Stromal cell of bone marrow (primary cell): ENCODE measurements at places on chromosomes 3 and 15.

DNA sequence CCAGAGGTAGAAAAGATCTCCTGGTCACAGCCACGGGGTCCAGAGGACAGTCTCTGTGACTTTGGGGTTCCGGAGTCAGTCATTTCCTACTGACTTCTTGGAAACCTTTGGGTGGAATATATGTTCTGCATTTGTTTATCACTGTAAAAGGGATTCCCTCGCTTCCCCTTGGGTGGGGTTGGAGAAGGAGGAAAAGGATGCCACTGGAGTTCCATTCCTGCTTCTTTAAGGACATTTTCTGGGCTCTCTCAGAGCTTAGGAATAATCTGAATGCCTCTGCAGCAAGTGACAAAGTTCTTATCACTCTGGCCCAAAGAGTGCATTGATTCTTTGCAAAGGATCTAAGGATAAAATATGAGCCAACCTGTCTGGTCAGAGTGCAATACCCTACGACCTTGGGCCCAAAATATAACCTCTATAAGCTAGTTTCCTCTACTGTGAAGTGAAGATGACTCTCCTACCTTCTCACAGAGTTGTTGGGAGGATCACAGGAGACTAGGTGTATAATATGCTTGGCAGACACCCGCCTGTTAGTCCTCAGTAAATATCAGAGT is 17.2 kb downstream of the ARHGEF3 start:
- no peak for DNase-seq

GRCh38 chr3:156389449-156389950 is 165.4 kb downstream of the SSR3 start:
- no peak for DNase-seq

DNA sequence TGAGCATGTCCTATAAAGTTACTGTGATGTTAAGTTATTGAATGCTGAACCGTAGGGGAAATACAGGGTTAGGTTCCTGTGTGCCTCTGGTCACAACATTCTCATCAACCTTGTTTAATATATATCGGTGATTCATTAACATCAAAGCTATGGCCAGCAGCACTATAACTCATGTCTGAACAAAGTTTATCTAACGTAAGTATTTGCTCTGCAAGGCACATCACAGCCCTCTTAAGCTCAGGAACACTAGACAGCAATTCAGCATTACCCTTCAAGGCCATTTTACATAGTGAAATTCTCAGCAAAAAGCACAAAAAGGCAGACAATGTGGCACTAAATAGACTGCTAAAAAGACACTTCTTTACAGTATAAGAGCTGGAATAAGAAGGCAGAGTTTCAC is 48.2 kb upstream of the FNDC3B start:
- DNase-seq: no peak

GRCh38 chr3:191138937-191139336 is 60.1 kb upstream of the OSTN start:
- DNase-seq: no peak

DNA sequence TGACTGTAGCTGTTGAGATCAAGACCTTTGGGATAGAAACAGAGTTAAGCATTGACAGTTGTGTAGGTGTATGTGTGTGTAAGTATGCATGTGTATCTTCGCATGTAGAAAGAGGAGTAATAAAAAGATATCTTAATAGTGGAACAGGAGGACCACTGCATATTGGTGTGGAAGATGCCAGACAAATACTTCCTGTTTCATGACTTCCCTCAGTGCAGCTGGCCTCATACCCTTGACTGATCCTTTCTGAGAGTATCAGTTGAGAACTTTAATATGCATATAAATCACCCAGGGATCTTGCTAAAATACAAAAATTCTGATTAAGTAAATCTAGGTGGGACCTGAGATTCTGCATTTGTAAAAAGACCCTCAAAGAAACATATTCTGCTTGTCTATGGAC is 8.5 kb upstream of the ZBED2 start:
- DNase-seq: no peak

DNA sequence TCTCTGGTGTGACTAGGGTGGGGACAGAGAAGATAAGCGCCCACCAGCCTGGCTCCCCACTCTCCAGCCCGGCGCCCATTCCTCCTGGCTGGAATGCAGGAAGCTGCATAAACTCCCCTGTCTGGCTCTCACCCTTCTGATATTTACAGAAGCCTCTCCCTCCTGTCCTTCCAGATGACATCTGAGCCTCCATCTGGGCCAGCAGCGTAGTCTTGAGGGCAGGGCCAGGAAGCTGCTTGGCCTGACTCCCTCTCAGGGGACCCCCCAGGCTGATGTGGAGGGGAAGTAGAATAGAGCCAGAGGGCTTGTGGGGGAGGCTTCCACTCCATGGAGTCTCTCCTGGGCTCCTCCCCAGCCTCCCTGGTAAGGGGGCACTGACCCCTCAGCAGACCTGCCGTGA is 49.9 kb downstream of the LINGO1 start:
- DNase-seq: no peak

DNA sequence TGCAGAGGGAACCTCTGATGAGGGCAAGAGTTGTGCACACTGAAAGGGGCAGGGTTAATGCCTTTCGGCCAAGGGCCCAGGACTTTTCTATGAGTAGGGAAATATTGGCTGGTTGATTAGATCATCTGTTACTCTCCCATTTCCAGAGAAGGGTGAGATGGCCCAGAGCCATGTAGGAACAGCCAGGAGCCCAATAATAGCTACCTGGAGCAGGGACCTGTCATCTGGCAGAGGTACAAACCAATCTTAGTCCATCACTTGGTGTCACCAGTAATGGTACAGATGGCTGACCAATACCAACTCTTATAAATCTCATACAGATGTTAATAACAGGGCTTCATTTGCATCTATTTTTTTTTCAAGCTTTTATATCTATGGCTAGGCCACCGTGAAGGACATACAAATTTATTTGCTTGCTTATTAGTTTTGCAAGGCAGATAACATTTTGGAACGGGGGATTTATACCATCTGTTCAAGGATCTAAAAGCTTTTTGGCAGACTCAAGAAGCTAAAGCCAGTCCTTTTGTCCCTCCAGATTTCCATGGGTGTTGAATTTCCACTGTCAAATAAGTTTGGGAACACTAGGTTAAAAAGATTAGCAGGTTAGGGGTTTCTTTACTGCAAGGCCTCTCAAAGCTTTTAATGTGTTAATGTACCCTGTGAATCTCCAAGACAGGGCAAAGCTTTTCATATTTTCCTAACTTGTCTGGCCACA is 79.3 kb downstream of the TNIK start:
- no peak for DNase-seq

- DNase-seq: no peak
These were observed 40.0 kb upstream of the BHLHE40 start for GRCh38 chr3:4939276-4939675.

DNA sequence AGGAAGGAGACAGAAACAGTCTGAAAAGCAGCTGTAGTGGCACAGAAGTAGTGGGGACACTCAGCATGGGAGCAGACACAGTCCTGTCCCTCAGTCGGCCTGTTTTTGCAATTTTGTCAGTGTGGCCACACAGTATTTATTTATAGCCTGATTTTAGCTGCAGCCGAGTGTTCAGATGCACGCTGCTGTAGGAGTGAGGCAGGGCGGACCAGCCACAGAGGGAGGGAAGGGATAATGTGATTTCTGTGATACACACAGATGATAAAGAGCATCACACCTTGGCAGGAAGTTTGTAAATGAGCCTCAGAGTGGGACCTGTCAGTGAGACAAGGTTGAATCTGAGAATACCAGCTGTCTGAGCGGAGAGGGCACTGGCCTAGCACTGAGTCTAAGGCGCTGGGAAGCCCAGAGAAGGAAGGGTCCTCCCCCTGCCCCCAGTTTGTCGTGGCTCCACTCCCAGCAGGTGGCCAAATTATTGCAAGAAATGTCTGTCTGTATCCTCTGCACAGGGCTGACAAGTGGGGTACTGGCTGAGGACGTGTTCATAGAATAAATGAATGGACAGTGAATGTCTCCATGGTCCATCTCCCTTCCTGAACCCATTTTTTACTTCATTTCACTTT is 3.8 kb downstream of the PSTPIP1 start:
- no peak for DNase-seq

DNA sequence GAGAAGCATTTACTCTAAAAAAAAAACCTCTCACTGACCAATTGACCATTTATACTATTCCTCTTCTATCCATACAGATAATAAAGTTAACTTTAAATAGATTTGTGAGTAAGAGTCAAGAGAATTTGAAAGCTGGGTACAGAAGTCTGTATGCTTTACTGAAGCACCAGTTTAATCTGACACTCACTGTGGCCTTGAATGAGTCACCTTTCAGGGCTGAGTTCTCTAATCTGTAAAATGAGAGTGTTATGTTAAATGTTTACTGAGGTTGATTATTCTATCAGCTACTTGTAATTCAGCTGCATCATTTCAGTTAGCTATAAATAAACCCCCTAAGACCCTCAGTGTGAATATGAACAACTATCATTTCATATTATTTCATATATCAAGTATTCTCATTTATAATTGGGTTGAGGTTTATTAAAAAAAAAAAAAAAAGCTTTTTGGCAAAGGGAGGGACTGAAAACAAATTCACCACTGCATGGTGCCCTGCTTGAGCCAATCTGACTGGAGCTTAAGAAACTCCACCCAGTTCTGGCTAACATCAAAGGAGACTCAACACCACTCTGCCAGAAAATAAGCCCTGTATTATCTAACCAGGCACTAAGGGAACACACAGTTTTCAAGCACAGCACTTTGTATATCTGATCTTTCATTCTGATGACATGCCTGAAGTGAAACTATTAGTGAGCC is 2.8 kb downstream of the MAP4 start:
- peak; percentile 76 for DNase-seq

- no peak for DNase-seq
These were observed 35.2 kb downstream of the ETV5 start for GRCh38 chr3:186073641-186074040.

GRCh38 chr3:3998140-3998922 is 199.1 kb downstream of the LRRN1 start:
- DNase-seq: no peak

GRCh38 chr3:117814975-117815374 is 1105.4 kb downstream of the TUSC7 start:
- peak; percentile 37 for DNase-seq

GRCh38 chr3:155517903-155518302 is 224.4 kb upstream of the STRIT1 start:
- peak; percentile 21 for DNase-seq

- no peak for DNase-seq
These were observed 4.7 kb downstream of the IP6K1 start for GRCh38 chr3:49781415-49782199.

GRCh38 chr15:87500240-87500639 is 756.3 kb downstream of the NTRK3 start:
- no peak for DNase-seq

DNA sequence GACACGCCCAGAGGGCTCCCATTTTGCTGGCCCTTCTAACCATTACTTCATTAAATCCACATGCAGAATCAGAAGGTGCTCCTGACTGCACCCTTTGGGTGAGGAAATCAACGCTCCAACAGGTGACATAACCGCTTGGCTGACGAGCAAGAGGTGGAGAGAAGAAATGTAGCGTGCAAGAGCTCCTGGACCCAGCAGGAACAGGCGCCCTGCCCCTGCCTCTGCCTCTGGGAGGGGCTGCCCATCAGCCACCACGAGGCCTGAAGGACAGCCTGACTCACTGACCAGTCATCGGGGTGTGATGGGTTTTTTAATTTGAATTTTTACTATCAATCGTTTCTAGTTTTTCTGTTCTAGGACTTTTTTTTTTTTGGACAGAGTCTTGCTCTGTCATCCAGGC is 218.2 kb downstream of the ADAMTS17 start:
- peak; percentile 52 for DNase-seq

- DNase-seq: no peak
These were observed 15.4 kb downstream of the RASGRP1 start for GRCh38 chr15:38549222-38549621.

DNA sequence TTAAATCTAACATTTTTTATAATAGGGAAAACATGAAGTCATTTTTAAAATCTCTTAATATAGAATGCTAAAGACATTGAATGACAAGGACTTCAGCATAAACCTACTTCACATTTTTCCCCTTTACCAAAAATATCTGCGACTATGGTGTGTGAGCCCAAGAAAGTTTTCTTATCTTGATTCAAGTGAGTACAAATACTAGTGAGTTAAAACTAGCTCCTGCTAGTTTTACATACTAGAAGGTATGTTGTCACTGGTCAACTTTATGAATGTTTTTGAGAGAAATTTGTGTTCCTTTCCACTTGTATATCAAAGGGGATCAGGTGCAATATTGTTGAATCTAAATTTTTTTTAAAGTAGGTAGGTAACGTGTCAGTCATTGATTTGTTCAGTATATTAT is 152.4 kb upstream of the CGNL1 start:
- DNase-seq: no peak

GRCh38 chr3:118636841-118637240 is 397.8 kb downstream of the IGSF11 start:
- DNase-seq: no peak

GRCh38 chr3:12768579-12769527 is 9.8 kb upstream of the TMEM40 start:
- DNase-seq: no peak

- no peak for DNase-seq
These were observed 26.6 kb upstream of the ACAN start for GRCh38 chr15:88776646-88777045.

GRCh38 chr3:12237912-12238650 is 50.8 kb upstream of the PPARG start:
- DNase-seq: no peak

DNA sequence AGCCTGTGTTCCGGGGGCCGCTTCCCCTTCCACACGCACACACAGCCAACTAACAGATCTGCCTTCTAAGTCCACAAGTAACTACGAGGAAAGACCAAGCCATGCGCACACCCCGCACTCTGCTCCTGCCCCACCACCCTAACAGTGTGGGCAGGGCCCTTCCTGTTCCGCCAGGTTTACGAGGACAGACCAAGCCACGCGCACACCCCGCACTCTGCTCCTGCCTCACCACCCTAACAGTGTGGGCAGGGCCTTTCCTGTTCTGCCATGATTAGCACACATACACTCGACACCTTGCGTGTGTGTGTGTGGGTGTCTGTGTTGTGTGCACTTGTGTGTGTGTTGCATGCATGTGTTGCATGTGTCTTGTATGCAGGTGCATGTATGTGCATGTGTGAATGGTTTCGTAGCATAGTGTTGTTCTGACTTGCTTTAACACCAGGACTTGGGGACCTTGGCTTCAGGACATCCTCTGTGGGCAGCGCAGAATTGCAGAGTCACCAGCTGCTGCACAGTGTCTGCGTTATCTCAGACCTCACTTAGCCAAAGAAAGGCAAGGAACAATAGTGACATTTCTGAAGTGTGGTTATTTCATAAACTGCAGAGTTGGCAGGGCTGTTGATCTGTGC is 114.4 kb downstream of the CHSY1 start:
- DNase-seq: no peak

DNA sequence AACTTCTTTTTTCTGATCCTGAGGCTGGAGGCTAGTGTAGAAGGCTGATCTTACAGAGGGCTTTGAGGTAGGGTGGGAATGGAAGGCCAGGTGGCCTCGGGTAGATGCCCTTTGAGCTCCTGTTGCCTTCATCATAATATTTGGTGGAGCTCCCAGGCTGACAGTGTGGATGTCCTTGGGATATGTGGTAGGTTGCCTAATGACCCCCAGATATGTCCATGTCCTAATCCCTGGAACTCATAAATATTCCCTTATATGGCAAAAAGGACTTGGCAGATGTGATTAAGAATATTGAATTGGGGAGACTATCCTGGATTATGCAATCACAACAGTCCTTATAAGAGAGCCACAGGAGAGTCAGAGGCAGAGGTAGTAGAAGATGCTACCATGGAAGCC is 5.5 kb downstream of the ADAMTSL3 start:
- no peak for DNase-seq
